ENCODE measurements at places on chromosomes 7 and 10. TPM values are rescaled to one million over a fixed set of nuclear protein-coding genes. Genes with fewer than 3 reads are reported as not detected.

DNA sequence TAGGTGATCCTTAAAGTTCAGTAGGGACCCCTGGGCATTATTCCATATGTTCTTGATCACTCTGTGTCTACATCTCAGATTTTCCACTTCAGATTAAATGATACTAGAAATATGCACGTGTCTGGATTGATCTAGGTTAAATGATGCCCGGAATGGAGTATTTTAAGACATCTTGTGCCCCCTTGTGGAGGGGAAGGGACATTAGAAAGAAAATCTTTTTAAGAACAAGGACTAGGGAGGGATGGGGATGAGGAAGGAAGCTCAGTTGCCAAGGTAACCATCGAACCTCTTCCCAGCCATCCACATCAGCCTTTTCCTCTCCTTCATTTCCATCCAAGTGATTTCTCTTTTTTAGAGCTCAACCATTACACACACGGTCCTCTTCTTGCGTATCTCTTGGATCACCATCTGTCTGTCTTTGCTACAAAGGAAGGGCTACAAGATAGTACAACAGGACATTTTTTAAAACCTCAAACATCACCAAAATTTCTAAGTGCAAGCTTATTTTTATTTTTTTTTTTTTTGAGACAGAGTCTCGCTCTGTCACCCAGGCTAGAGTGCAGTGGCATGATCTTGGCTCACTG is 40.5 kb downstream of the PRSS2 start:
- H3K36me3 ChIP-seq: no peaks in the 10 kb centered on the region
- no peak overlapping the region for H3K4me3 ChIP-seq
- H3K27me3 ChIP-seq: peaks cover 2% of the 10 kb centered on the region
- no peak overlapping the region for H3K27ac ChIP-seq
- H3K4me1 ChIP-seq: no peaks in the 10 kb centered on the region

GRCh38 chr10:125411724-125412123 is 251.4 kb upstream of the CTBP2 start:
- H3K27ac ChIP-seq: no peak overlapping the region
- no peak overlapping the region for H3K4me3 ChIP-seq
- no peaks in the 10 kb centered on the region for H3K27me3 ChIP-seq
- DNase-seq: peak; percentile 85

- no peaks in the 10 kb centered on the region for H3K27me3 ChIP-seq
- no peak overlapping the region for H3K27ac ChIP-seq
- DNase-seq: peak; percentile 50
- no peaks in the 10 kb centered on the region for H3K4me1 ChIP-seq
Measured at GRCh38 chr10:112732277-112732921, 217.6 kb upstream of the TCF7L2 start.

- no peak overlapping the region for H3K27ac ChIP-seq
- H3K4me3 ChIP-seq: no peak overlapping the region
- no peaks in the 10 kb centered on the region for H3K36me3 ChIP-seq
- H3K4me1 ChIP-seq: peaks cover 2% of the 10 kb centered on the region
- peak; percentile 16 for DNase-seq
- no peaks in the 10 kb centered on the region for H3K27me3 ChIP-seq
Measured at GRCh38 chr7:130210181-130210935, 2.7 kb downstream of the SSMEM1 start.

CYP26C1 gene
- total RNA-seq: under 0.01 TPM

Measured in fibroblast of lung (primary cell).